ENCODE measurements at places on chromosomes 1 and 21.

- DNase-seq = no peak
Observed at GRCh38 chr1:211282023-211282373, 22.8 kb downstream of the RCOR3 start.

DNA sequence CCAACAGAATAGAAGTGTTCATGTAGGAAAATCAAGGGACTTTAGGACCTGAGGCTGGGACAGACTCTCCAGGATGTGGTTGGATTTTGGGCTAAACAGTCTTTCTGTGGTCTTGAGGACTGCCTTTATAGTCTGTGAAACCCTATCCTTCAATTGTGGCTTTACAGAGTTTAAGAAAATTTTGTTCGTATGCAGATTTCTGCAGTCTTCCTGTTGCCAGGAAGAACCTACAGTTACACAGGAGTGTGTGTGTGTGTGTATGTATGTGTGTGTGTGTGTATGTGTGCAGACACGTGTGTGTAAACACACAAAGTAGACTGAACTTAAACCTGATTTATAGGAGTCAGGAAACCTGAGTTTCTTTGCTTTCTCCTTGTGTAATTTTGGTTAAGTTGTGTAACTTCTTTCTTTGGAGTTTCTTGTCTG, 22.8 kb downstream of the NEK7 start:
- no peak for DNase-seq

DNA sequence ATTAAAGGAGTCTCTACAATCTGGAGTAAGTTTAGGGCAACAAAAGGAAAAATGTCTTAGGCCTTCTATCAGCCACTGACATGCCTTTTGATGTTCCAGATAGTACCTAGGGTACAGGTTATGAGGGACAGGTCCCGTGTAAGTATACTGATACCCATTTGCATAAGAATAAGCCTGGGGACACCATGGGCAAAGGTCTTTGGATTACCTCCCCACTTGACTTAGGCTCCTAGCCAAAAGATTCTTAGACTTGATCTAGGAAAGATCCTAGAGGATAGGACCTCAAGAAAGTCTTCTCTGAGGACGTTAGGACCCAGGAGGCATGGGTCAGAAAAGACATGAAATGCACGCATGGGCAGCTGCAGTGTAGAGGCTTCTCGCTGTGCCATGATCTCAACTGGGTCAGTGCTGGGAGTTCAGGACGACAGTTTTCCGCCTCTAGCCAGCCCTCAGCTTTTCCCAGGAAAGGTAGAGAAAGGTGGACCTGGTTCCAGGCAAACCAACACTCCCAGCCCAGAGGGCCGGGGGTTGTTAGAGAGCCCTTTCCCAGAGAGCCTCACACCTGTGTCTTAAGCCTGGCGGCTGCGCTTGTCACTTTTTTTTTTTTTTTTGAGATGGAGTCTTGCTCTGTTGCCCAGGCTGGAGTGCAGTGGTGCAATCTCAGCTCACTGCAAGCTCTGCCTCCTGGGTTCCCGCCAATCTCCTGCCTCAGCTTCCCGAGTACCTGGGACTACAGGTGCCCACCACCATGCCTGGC, 26.6 kb downstream of the MSTO1 start:
- DNase-seq = no peak

DNA sequence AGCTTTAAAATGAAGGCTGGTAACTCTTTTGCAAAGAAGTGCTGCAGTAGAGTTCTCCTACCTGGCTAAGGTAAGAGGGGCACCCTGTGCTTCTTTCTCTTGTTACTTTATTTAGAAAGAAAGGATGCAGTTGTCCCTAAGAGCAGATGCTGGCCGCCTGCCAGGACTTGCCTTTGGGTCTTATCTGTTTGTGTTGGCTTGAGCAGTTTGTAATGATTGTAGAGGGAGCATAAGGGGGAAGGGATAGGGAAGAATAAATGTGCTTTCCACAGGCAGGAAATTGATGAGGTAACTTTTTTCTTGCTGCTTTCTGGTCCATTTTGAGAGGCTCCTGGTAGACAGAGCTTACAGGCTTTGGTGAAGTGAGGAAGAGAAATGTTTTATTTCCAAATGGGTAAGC, 229.6 kb downstream of the HHAT start:
- DNase-seq = no peak

DNA sequence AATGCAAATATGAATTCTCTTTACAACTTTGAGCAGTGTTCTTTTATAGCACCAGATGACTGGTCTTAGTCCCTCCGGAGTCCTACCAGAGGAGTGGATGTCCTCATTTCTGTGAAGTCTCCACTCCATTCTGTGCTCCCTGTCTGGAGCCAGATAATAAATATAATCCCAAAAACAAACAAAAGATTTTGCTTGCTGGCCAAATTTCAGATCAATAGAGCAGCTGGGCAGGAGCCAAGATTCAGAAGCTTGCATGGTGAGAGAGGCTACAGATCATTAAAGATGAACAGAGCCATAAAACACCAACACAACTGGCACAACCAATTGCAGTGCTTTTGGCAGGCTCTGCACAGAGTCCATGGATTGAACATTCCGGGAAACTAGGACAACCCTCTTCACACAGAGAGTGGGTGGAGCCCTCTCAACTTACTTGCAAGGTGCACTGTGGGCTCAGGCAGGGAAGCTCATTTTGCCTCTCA, 231.5 kb upstream of the SNX7 start:
- DNase-seq = no peak

DNA sequence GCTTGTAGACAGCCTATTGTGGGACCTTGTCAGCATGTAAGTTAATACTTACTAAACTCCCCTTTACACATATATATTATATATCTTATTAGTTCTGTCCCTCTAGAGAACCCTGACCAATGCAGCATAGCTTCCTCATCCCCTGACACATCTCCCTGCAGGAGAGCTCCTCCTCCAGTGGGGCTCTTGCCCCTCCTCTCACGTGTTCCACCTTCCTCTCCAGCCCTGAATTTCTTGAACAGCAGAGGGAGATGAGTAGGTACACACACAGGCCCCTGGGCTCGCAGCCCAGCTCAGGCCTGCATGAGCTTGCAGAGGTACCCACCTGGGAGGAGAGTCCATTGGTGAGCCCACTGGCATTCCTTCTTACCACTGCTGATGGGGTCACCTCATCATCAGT, 27.3 kb upstream of the GOLT1A start:
- no peak for DNase-seq

GRCh38 chr1:15923241-15923640, 52.7 kb downstream of the ZBTB17 start:
- DNase-seq = no peak

DNA sequence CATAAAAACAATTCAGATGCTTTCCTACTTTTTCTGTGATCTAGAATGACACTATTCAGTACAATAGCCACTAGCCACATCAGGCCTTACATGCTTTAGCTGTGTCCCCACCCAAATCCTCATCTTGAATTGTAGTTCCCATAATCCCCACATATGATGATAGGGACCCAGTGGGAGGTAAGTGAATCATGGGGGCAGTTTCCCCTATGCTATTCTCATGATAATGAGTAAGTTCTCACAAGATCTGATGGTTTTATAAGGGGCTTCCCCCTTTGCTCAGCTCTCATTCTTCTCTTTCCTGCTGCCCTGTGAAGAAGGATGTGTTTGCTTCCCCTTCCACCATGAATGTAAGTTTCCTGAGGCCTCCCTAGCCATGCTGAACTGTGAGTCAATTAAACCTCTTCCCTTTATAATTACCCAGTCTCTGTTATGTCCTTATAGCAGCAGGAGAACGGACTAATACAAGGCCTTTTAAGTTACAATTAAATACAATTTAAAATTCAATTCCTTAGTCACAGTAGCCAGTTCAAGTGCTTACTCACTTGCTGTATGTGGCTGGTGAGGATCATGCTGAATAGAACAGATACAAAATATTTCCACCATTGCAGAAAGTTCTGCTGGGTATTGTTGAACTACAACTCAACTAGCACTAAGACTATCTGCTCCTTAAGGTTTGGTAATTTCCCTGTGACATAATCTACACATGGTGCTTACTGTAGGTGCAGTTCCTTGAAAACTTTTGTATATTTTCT, 106.7 kb downstream of the SCMH1 start:
- no peak for DNase-seq

DNA sequence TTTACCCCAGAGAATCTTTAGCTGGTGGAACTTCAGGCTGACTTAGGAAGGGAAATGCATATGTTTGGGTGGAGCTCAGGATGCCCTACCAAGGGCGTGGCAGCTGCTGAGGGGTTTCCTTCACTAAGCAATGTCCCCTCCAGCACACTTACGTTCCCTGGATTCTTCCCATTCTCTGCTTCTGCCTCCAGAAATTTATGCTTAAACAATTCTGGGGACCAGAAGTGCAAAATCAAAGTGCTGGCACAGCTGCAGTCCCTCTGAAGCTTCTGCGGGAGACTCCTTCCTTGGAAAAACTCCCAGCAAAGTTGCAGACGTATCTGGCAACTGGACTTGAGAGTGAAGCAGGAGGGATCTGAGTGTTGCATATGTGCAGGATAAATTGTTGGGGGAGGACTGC, 402.8 kb downstream of the PCP4 start:
- no peak for DNase-seq

DNA sequence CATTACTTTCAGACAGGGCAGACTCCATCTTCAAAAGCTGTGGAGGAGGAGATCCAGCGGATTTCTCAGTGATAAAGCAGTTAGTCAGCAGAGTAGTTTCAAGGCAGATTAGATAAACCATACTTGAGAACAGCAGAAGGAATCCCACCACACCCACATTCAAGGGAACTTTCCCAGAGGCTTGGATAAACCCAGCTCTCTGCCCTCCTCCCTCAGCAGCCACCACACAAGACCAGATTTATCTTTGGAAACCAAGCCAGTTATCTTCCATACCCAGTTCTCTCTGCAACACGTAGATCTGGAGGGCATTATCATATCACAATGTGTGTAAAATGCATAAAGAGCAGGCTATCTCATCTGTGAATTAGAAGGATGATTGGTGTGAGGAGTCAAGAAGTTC, 40.2 kb downstream of the GFI1 start:
- no peak for DNase-seq

GRCh38 chr1:147246910-147247655, 4.6 kb downstream of the CHD1L start:
- DNase-seq = no peak
